Iris pigment epithelial cell (primary cell): ENCODE measurements at places on chromosomes 11 and 22.

DNA sequence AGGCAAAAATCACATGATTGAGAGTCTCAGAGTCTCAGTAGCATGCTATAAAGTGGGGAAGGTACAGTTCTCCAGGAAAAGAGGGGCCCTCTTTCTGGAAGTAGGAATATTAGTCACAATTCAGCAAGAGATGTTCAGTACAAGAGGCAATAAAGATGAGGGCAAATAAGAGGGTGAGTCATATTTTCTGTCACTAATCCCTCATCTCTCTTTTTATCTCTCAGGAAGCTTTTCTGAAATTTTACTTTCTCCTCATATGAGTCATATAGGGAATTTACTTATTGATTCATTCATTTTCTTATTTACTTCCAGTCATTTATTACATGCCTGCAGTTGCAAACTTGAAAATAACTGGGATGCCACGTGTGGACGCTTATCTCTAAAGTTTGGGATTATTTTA is 3.4 kb upstream of the NXPE1 start:
- peak; percentile 69 for DNase-seq

DNA sequence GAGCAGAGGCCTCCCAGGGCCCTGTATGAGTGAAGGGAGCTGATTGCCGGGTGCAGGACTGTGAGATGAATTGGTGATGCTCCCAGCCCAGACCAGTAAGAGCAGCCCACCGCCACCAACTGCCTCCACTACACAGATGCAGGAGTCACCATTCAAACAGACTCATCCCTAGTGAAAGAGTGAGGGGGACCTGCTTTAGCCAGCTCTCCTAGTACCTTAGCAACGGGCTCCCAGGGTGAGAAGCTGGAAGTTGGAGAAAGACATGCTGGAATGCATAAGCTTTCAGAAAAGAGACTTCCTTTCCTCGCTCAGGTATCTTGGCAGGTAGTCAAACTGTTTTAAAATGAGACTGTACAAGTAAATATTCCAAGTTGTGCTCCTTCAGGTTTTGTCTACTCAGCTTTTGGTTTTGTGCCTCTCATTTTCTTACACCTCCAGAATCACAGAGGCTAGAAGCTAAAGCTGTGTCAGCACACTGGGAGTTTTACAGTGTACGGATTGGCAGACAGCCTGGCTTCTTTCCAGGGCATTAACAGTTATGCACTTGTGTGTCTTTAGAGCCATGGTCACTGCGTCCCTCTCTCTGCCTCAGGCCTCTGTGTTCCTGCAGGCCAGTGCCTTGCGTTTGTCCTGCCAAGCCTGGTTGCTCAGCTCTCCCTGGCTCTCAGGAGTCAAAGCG is 146.2 kb downstream of the ATXN10 start:
- DNase-seq: peak; percentile 50

GRCh38 chr11:36026315-36026968 is 82.6 kb downstream of the LDLRAD3 start:
- DNase-seq: no peak

DNA sequence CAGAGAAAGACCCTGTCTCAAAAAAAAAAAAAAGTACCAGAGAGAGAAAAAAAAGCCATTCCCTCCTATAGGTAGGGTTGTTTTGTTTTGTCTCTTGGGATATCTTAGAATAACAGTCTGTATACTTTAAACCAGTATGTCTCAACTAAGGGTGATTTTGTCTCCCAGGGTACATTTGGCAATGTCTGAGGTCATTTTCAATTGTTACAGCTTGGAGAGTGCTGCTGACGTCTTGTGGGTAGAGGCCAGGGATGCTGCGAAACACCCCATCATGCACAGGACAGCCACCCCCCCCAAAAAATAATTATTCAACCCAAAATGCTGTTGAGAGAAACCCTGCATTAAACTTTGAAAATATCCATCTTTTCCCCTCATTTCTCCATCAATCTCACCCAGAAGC is 56.1 kb upstream of the CRTAM start:
- no peak for DNase-seq

DNA sequence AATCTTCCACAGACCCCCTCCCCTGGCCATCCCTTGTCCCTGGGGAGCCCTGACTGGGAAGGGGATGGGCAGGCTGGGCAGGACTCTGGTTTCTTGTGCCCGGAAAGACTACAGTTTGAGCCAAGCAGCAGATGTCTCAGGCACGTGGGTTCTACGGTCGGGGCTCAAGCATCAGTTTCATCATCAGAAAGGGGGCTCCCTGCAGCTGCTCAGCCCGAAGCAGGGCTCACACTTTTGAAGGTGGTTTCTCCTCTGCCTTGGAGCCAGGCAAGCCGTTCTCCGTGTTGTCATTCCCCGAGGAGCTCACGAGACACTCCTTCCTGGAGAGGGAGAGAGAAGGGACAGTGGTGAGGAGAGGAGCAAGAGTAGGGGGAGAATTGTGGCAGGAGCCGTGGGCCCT is 15.8 kb downstream of the SCN4B start:
- DNase-seq: no peak

DNA sequence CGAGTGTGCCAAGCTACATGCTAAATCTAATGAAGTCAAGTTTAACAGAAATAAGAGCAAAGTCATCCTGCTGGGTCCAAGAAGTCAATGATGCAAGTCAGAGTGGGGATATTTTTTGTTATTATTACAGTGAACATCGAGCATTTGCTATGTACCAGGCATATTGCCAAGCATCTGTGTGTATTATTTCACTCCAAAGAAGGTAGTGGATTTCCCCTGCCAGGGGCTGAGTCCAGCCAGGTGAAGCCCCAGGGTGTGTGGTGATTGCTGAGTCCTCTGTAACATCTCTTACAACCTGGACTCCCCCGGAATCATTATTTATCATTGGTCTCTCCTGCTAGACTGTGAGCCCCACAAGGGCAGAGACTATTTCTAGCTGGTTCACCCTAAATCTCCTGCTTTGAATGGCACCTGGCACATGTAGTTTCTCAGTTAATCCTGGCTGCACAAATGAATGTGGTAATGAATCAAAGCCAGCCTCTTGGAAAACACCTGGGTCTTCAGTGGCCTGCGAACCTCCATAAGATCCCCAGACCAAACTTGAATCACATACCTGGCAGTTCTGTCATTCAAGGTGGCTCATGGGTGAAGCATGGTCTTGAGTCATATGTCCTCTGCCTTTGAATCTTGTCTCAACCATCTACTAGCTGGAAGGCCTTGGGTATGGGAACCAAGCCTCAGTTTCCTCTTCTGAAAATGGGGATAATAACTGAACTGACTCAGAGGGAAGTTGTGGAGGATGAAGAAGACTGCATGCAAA is 549.2 kb downstream of the MIAT start:
- peak; percentile 84 for DNase-seq

DNA sequence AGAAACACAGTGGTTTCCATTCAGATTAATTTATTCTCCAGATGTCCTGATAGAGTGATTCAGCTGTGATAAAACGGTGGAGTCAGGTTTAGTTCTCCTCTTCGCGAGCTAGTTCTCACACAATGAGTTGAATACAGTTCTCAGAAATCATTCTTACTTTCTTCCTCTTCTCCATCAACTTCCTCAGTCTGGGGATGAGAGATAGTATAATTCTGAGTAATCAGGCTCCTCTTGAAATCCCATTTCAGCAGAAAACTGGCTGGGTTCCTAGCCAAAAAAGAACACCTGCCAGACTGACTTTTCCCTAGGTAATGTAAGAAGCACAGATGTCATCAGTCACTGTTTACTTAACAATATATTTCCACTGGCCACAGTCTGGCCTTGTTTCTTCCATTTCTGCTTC is 76.7 kb downstream of the SVIP start:
- DNase-seq: no peak

DNA sequence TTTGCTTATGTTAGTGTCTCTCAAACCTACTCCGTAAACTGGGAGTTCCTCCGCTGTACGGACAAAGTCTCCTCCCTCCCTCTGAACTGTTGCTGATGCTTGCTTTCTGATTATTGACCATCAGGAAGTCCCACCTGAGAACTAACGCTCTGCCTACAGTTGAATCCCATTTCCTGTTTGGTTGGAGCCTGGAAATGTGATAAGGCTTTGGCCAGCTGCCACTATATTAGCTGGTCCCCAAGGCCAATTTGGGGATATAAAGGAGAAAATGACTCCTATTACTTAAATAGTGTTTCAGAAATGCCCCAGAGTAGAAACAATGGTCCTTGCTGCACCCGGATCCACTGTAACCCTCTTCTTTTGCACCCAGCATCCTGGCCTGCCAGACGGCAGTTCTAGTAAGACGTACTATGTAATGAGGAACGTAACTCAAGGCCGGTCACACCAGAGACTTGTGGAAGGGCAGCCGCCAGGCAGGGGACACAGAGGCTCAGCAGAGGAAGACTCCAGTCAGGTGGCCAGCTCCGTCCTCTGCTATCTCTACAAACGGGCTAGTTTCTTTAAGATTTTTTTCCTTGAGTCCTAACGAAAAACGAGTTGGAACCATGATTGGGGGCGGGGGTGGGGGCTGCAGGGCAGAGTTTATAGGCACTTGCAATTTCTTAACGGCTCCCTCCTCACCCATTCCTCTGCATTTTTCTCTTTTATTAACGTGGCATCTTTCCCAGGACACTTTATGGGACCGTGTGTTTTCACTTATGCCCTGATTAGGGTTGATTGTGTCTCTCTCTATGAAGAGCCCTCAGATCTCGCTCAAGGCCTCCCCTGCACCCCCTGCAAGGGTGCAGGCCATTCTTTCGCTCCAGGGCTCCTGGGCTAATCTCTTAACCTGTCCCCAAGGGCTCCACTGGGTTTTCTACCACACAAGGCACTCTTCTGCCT is 72.8 kb upstream of the CDON start:
- DNase-seq: no peak

- no peak for DNase-seq
These were observed 29.6 kb downstream of the DHCR7 start for GRCh38 chr11:71418643-71419042.

DNA sequence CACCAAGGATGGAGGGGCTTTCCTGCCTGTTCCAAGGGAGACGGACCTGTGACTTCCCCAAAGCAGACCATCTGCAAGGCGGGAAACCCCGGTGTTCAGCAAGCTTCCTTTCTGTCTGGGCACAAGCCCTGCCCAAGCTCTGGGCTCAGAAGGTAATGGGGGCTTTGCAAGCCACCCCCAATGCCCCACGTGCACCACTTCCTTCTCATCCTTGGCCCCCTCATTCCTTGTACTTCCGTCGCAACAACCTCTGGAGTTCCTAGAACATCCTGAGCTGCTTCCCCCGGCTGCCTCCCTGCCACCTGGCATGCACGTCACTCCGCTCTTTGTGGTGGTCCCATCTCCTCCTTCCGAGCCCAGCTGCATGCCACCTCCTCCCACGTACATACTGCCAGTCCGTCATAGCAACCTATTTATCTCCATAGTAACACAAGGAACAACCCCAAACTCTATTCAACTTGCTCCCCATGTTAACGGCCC is 3.9 kb downstream of the MYEOV start:
- peak; percentile 53 for DNase-seq
